ENCODE measurements at places on chromosomes 1 and 21. TPM values are rescaled to one million over a fixed set of nuclear protein-coding genes. Genes with fewer than 3 reads are reported as not detected.

CEP85 gene
- 18.9 TPM for total RNA-seq

PLXNA2 gene
- total RNA-seq = 16.2 TPM

S100A2 gene
- total RNA-seq = 0.97 TPM

KCNA3 gene
- 1.6 TPM for total RNA-seq

BEND5 gene
- 4.4 TPM for total RNA-seq

KRTAP19-1 gene
- total RNA-seq = not detected

FMN2 gene
- not detected for total RNA-seq

CGN gene
- 0.77 TPM for total RNA-seq

CFHR3 gene
- total RNA-seq = 0.36 TPM

ZMYM4 gene
- 37.8 TPM for total RNA-seq

VHLL gene
- total RNA-seq = not detected

OR10Z1 gene
- total RNA-seq = not detected

CELA3B gene
- total RNA-seq = not detected

TMPRSS3 gene
- total RNA-seq = not detected

BSND gene
- total RNA-seq = not detected

PGBD5 gene
- 26.4 TPM for total RNA-seq

NIBAN1 gene
- 359 TPM for total RNA-seq

OR2T33 gene
- total RNA-seq = not detected

CHRM3 gene
- total RNA-seq = 0.86 TPM

KLHDC8A gene
- 0.35 TPM for total RNA-seq

NEK2 gene
- 0.80 TPM for total RNA-seq

CLCNKB gene
- 1.9 TPM for total RNA-seq

GPR157 gene
- total RNA-seq = 23.3 TPM

SLC45A1 gene
- 2.1 TPM for total RNA-seq

CD5L gene
- 0.42 TPM for total RNA-seq

GSTM1 gene
- not detected for total RNA-seq

TMCO4 gene
- total RNA-seq = 10.4 TPM

ROR1 gene
- total RNA-seq = 32.5 TPM

TSPAN2 gene
- total RNA-seq = 11.1 TPM

RNF186 gene
- total RNA-seq = not detected

VWA5B1 gene
- 0.18 TPM for total RNA-seq

LHX8 gene
- not detected for total RNA-seq

PCBP3 gene
- 3.4 TPM for total RNA-seq

WDR64 gene
- total RNA-seq = not detected

INKA2 gene
- total RNA-seq = 46.2 TPM

KRTAP21-2 gene
- total RNA-seq = not detected

SLFNL1 gene
- total RNA-seq = 0.32 TPM

PIGR gene
- 0.59 TPM for total RNA-seq

KCNA10 gene
- not detected for total RNA-seq

TTC24 gene
- not detected for total RNA-seq

RPS27 gene
- total RNA-seq = 1,374 TPM

SAMD13 gene
- 0.92 TPM for total RNA-seq
